ENCODE measurements at places on chromosomes 7 and 10.

DNA sequence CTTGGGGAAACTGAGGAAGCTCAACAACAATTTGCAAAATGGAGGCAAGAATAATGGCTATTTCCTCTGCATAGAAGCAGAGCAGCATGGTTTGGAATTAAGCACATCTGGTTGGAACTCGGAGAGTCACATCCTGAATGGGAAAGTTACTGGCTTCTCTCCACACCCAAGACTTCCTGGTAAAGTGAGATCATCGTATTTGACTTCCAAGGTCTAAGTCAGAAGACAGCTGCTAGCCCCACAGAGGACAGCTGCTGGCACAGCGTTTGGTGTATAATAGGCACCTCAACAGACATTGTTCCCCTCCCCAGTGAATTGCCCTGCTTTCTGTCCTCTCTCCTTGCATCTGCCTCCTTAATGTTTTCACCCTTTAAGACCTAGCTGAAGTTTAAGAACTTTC lies 37.0 kb upstream of the NRF1 start:
- DNase-seq, result no peak

DNA sequence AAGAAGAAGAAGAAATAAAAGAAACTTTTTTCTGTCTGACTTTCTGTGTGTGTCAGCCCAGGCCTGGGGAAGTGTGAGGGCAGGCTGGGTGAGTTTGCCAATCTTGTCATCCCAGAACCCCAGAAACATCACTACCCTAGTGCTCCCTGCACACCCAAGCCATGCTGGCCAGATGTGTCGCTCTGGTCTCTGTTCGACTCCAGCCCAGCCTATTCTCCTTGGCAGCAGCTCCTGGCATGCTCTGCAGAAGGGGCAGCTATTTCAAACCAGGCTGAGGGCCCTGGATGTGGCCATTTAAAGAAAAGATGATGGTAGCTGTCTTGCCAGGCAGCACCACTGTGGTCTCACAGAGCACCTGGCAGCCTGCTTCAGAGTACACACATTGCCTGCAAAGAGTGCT lies 334.1 kb downstream of the RPS24 start:
- no peak for DNase-seq

GRCh38 chr10:69901628-69902505 lies 100.2 kb downstream of the COL13A1 start:
- no peak for DNase-seq

- no peak for DNase-seq
These were observed 51.8 kb upstream of the SLC35G1 start for GRCh38 chr10:93841961-93842360.

DNA sequence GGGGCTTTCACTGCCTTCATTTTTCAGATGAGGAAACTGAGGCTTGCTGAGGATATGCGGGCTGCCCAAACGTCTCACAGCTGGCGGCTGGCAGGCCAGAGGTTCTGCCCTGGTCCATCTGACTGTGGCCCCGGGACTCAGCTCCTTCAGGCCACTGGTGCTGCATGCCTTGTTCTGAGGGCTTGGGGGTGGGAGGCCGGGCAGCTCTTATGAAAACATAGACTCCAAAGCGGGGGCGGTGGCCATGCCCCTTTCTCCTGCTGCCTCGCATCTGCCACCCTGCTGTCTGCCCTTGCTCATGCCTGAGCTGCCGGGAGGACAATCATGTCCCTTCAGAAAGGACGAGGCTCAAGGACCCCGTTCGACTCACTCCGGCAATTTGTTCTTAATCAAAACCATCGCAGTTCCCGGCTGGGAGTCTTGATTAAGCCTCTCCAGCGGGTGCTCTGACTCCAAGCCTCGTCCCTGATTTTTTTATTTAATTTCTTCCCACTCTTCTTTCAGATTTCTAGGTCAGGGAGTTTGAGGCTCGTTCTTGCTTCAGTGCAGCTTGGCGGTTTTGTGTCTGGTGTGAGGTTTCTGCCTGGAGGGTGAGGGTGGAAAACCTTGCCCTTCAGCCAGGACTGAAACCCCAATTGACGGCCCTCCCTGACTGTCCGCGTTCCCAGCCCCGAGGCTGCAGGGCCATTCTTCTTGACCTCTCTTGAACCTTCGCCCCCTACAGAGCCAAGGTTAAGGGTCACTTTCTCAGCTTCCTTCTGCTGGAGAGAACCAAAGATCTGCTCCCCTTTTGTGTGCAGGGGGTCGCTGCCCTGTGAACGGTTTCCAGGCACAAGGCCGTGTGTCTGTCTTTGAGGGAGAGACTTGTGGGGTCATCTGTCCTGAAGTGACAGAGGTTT lies 120.8 kb downstream of the DNAJB6 start:
- no peak for DNase-seq

- DNase-seq, result no peak
These were observed 16.5 kb upstream of the INPP5A start for GRCh38 chr10:132521041-132521465.

GRCh38 chr10:58796242-58796641 lies 283.6 kb downstream of the BICC1 start:
- no peak for DNase-seq

DNA sequence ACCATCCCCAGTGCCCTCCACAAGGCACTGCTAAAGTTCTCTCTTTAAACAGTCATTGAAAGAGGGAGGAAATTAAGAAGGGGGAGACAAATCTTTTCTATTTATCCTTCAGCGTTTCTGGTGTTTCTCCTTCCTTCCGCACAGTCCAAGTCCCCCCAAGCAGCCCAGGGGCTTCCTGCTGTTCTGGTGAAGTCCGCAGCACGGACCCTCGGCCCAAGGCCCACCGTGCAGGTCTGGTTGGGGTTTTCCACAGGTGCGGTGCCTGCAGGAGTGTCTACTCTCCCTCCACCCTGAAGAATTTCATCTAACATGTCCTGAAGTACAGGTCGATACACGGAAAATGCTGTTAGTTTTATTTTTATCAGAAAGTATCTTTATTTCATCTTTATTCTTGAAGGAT lies 34.1 kb upstream of the KNDC1 start:
- DNase-seq, result no peak

All from CD4-positive, alpha-beta T cell treated with Interleukin-17A for 1 hour (primary cell).